ENCODE measurements at places on chromosomes 1 and 21. TPM values are rescaled to one million over a fixed set of nuclear protein-coding genes. Genes with fewer than 3 reads are reported as not detected.

APOBEC4 gene
- not detected for total RNA-seq

PIGR gene
- 2,875 TPM for total RNA-seq

UMODL1 gene
- not detected for total RNA-seq

FBXO2 gene
- 22.0 TPM for total RNA-seq

LY9 gene
- total RNA-seq, result 3.9 TPM

JAK1 gene
- total RNA-seq, result 134 TPM

TIE1 gene
- 23.3 TPM for total RNA-seq

SYT14 gene
- 0.06 TPM for total RNA-seq

MYBPH gene
- total RNA-seq, result not detected

LYPD8 gene
- not detected for total RNA-seq

ADAM30 gene
- total RNA-seq, result not detected

TNNT2 gene
- total RNA-seq, result 69.8 TPM

GFI1 gene
- total RNA-seq, result 3.0 TPM

ZBTB21 gene
- total RNA-seq, result 22.8 TPM

NBPF4 gene
- total RNA-seq, result not detected

All from mucosa of gallbladder (tissue), 1 donor.